Stimulated activated CD8-positive, alpha-beta memory T cell treated with anti-CD3 and anti-CD28 coated beads, Interleukin-7, amount 100 ng/mL, for 4 hours (primary cell): ENCODE measurements at places on chromosomes 3 and 15.

GRCh38 chr3:192857260-192857661 lies 60.4 kb downstream of the MB21D2 start:
- DNase-seq, result no peak

DNA sequence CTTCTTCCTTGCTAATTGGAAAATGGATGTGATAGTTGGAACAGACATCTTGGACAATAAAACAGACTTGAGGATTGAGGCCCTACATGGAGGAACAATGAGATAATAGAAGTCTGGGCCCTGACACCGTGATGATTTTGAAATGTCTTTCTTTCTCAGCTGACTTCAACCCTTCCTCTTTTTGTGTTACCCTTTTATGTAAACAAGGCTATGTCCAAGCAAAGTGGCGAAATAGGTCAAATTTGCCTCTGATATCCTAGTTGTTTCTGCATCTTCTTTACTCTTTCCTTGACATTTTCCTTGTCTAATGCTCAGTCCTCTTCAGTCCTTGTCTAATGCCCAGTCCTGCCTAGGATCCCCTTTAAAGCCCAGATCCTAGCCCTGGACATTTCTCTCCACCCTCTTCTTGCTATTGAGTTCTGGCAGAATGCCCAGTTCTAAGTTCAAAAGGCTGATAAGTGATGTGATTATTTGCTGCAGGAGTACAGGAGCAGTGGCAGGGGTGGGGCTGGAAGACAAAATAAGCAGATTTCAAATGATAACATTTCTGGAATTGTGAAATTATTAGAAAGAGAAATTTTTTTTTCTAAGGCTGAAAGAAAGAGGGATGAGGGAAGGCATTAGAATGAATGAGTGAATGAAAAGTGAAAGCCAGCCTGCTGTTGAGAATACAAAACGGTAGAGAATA lies 6.5 kb upstream of the VPS8 start:
- DNase-seq, result no peak

GRCh38 chr15:39936187-39936586 lies 2.3 kb downstream of the EIF2AK4 start:
- DNase-seq, result no peak

- DNase-seq, result no peak
Measured at GRCh38 chr3:67015702-67016484, 17.8 kb downstream of the KBTBD8 start.

DNA sequence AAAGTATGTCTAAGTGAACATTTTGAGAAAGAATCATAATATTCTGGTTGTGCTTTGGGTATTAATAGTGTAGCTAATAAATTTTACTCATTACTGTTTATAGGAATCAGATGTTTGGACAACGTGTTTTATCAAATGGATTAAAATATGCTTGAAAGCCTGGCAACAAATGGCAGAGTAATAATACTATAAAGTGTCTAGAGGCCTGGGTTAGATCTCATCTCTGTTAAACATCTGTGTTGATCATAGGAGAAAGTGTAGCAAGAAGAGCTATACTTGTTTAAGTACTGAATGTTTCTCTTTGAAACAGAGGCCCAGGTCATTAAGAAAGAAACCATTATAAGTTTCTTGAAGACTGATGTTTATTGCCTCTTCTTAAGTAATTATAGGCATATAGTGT lies 30.5 kb downstream of the VPS8 start:
- DNase-seq, result no peak

DNA sequence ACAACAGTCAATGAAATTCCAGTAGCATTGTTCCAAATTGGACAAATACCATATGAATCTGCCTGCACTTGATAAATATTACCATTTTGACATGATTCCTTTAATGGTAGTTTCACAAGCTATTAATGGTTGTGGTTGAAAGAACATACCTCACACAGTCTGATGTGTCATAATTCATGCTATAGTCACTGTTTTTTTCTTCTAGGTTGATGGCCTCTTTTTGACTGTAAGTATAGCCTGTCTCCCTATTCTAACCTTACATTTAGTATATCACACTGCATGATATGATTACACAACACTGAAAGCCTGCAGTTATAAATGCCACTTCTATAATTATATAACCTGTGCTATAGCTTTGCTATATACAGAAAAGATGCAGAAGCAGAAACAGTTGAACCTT lies 834.1 kb downstream of the NSUN3 start:
- no peak for DNase-seq

- DNase-seq, result no peak
Measured at GRCh38 chr3:16520970-16521881, 7.7 kb upstream of the RFTN1 start.

DNA sequence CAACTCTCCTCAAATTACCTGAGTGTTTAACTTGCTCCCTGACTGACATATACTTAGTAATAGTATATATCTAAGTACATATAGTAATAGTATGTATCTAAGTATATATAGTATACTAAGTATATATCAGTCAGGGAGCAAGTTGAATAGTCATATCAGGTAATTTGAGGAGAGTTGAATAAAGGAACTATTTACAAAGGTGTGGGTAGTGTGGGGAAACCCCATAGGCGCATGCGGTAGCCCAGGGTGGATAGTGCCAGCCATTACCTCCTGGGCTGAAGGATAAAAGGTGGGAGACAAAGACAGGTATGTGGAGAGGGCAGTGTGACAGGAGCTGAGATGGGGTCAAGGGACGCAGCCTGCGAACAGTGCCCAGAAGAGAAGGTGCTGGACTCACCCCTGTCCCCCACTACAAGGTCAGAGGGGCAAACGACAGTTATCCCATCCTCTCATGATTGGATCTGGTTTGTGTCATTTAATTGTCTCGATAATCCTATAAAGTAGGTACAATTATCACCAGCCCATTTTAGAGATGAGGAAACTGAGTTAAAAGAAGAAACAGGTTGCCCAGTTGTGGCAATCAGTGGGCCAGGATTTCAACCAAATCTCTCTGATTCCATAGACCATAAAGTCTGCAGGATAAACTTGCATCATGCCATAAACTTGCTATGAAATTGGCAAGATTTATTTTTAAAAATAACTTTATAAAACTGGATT lies 34.1 kb upstream of the TPM1 start:
- no peak for DNase-seq

- DNase-seq, result peak; percentile 79
Measured at GRCh38 chr3:58177747-58178527, 32.8 kb downstream of the DNASE1L3 start.

DNA sequence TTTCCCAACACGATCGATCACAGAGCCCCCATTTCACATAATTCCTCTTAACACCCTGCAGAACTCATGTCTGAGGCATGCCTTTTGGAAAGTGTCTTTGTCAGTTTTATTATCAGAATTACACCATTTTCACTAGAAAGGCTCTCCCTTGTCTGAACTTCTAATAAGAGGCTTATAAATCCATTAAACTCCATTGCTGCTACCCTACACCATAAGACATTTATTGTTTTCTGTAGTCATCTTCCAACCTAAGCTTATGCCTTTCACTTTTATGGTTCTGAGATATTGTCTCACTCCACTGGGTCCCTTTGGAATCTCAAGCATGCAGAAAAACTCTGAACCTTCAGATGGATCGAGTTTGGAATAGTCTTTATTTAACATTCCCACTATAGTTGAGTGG lies 50.2 kb upstream of the TPM1 start:
- no peak for DNase-seq

DNA sequence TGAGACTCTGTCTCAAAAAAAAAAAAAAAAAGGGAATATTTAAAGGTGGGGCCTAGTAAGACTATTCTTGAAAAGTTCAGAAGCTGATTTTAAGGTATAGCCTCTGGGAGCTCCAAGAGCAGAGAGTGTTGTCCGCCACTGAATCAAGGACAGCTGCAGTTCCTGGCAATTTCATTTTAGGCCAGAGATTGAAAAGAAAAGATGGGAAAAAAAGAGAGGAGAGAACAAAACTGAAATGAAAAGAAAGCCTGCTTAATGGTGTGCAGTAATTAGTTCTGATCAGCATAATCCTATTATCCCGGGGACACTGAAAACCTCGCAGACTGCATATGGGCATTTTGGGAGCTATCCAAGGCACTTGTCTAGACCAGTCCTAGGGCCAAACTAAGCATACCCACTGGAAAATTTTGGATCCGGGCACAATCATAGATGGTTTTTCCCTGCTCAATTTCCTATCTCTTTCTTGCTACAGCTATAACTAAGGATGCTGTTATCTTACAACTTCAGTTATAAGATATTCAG lies 43.2 kb downstream of the EHHADH start:
- DNase-seq, result no peak

DNA sequence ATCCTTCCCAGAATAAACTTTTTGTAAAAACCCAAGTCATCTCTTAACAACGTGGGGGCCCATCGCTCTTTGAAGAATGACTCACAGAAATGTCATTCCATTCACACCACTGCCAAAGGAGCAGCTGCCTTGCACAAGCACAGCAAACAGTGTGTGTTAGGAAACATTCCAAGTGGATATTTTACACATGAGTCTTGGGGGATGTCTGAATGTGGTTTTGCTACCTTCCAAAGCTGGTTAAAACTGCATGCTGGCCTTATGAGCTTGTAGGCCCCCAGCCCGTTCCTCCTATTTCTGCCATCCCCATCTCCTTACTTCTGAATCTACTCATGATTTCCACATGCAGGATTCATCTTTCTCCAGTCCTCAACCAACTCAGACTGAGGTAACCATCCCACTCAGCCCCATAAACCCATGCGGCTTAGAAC lies 130.8 kb downstream of the CPNE4 start:
- no peak for DNase-seq

DNA sequence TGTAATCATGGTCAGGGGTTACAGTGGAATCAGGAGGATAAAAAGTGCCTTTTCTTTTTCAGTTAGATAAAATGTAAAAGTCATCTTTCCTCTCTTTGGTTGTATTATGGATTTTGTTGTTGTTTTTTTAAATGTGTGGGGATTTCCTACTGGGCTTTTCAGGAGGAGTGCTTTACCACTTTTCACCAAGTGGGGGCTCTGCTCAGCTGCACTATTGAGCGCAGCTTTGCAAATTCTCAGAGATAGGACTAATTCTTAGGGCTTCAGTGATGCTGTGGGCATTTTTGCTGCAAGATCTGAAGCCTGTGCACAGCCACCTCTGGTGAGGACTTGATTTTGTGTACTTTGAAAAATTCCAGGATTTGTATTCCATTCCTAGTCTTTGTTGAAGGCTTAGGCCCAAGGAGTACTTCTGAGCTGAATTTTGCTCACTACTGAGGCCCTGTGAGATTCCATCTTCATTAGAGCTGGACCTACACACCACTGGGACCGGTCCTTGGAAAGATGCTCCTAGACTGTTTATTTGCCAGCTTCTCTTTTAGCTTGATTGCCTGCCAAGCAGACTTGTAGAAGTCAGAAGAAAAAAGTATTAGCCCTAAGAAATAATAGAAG lies 7.5 kb downstream of the GNB5 start:
- no peak for DNase-seq

GRCh38 chr3:194532591-194532990 lies 45.8 kb upstream of the ATP13A3 start:
- DNase-seq, result no peak

DNA sequence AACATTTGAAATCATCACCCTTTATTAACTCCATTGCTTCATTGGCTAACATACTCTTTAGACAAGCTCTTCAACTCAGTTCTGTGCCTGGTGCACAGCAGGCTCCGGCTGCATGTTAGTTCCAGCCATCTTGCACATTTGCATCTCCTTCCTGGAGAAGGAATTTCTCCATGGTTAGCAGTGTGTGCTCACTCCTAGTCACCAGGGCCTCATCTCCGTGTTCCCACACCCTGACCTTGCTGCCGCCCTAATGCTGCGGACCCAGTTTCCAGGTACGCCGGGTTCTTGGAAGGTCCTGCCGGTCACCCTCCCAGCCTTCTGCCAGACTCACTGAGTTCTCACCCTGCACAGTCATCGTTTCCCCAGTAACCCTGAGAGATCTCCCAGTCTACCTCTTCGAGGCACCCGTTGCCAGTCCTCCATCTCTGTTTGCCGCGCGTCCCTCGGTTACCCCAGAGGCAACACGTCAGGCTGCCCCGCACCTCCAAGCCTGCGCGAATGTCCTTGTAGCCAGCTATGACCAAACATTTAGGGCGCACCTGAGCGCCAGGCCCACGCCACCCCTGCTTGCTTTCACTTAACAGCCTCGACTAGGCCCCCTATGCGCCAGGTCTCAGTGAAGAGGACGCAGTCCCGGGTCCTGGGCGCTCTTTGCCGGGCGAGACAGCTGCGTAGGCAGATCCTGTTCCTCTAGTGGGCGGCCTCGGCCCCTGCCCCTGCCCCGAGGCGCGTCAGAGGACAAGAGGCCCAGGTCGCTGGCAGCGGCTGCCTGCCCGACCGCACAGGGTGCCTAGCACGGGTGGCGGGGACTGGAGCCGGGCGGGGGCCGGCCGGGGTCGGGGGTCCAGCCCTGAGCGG lies 747 bp upstream of the ZNF592 start:
- DNase-seq, result peak; percentile 64

- no peak for DNase-seq
Measured at GRCh38 chr3:167409611-167410010, 29.5 kb upstream of the ZBBX start.

DNA sequence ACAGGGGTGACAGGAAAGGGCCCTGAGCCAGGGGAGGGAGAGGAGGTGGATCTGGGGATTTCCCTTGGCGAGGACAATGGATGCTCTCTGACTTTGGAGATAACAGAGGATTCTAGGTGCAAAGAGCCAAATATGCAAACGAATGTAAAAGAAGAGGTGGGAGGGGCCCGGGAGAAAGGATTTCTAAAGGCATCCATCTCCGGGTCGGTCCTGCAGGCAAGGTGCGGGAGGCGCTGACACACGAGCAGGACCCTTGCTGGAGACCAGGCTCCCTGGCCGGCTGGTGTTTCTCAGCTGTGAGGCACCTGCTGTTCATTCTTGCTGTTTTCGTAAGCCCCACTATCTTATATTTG lies 115.2 kb upstream of the TLE3 start:
- DNase-seq, result no peak

DNA sequence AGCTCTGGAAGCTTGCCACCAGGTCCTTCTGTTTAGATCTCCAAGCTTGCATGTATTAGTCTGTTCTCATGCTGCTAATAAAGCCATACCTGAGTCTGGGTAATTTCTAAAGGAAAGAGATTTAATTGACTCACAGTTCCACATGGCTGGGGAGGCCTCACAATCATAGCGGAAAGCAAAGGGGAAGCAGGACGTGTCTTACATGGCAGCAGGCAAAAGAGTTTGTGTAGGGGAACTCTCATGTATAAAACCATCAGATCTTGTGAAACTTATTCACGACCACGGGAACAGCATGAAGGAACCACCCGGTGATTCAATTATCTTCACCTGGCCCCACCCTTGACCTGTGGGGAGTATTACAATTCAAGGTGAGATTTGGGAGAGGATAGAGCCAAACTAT lies 147.0 kb upstream of the PROK2 start:
- no peak for DNase-seq

GRCh38 chr3:172511783-172512762 lies 11.2 kb downstream of the TNFSF10 start:
- peak; percentile 63 for DNase-seq

DNA sequence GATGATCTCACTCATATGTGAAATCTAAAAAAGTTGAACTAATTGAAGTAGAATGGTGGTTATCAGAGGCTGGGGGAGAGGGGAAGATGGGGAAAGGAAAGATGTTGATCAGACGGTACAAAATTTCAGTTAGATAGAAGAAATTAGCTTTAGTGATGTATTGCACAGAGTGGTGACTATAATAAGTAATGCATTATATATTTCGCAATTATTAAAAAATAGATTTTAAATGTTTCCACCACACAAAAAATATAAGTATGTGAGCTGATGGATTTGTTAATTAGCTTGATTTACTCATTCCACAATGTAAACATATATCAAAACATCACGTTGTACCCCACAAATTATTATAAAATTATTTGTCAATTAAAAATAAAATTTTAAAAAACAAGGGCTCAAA lies 8.1 kb downstream of the SUMF1 start:
- no peak for DNase-seq
